ENCODE measurements at places on chromosomes 16 and 17.

DNA sequence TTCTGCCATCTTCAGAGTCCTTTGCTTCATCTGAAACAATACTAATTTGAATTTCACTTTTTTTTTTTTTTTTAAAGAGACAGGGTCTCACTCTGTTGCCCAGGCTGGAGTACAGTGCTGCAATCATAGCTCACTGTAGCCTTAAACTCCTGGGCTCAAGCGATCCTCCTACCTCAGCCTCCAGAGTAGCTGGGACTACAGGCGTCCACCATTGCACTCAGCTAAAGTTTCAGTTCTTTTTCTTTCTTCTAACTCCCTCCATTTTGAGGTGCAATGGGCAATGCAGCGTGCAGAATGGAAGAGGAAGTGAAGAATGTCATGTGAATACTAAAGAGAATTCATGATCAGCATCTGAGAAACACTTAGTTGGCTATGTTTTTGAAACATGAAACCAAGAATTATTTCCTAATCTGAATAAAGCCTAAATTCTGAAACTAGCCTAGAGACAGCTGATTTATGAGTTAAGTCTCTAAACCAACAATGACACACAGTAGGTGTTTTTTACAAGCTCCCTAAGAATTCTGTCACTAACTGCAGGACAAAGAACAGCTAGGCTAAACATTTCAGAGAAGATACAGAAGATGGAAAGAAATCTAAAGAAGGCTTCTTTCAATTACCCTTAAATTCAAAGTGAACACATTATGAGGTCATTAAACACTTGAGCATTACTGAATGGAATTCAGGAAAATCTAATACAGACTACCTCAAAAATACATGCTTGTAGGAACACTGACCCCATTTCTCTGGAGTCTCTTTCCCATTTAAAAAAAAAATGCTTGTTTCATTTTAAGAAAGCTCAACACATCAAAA, 21.0 kb downstream of the SNN start:
- DNase-seq: no peak

GRCh38 chr17:81082177-81083073, 47.5 kb downstream of the BAIAP2 start:
- no peak for DNase-seq

GRCh38 chr16:57475711-57476339, 10.5 kb downstream of the DOK4 start:
- DNase-seq: no peak

GRCh38 chr17:2059547-2060384, 4.9 kb downstream of the HIC1 start:
- no peak for DNase-seq

DNA sequence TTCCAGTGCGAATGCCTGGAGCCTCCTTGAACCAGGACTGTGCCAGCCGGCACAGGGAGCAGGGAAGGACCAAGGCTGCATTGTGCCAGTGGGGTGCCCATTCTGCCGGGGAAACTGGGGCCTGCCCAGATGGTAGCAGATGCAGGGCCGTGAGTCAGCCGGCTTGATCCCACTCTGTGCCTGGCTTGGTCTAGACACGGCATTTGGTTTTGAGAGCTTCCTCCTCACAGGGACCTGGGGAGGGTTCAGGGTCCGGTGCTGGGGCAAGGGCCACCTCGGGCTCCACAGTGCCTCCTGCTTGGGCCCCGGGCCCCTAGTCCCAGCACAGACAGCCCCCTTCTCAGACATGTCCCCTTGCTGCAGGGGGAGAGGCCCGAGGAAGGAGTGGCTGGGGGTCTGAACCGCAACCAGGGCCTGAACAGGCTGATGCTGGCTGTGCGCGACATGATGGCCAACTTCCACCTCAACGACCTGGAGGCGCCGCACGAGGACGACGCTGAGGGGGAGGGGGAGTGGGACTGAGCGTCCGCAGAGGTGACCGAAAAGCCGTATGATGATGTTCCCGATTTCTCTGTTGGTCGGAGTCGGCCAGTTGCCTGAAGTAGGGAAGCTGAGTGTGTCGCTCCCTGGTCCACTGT, 7.8 kb upstream of the MC1R start:
- no peak for DNase-seq

DNA sequence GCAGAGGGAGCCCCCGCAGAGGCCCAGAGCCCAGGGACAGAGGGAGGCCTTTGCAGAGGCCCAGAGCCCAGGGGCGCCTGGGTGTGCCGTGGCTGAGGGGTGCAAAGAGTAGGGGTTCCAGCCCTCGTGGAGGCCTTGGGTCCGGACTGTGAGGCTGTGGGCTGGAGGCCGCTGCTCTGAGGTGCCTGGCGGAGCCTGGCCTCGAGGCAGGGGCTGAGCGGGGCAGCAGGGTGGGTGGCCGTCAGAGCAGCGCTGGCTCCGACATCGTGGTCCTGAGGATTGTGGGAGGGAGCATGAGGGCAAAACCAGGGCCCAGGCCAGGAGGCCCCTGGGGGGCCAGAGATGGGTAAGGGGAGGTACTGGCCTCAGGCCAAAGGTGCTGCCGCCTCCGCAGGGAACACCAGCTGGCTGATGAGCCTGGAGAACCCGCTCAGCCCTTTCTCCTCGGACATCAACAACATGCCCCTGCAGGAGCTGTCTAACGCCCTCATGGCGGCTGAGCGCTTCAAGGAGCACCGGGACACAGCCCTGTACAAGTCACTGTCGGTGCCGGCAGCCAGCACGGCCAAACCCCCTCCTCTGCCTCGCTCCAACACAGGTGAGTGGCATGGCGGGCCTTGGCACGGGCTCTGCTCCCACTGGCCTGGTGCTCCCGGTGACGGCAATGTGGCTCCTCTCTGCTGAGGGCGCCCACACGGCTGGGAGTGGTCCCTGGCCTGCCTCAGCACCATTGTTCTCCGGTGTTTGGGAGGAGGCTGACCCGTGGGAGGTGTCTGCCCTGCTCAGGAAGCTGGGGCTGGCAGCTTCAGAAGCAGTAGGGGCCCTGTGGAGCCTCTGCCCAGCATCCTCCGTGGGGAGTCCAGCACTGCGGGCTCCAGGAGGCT, 33.7 kb downstream of the TSC2 start:
- DNase-seq: no peak

- DNase-seq: no peak
Observed at GRCh38 chr17:48246612-48247011, 139.0 kb downstream of the SNX11 start.

DNA sequence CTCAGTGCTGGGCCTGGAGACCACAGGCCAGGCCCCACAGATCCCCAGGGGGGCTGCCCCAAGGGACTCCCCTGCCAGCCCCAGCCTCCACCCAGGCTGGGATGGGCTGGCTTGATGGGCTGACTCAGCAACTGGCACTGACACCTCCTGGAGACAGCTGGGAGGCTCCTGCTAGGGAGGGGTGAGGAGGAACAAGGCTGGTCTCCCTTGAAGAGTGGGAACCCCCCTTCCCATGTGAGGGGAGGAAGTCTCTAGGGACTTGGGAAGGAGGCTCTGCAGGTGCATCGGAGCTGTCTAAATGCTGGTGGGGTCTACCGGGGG, 10.4 kb downstream of the NHERF1 start:
- DNase-seq: no peak
